Stimulated activated CD8-positive, alpha-beta memory T cell treated with anti-CD3 and anti-CD28 coated beads, Interleukin-4, amount 100 ng/mL, for 1 hour (primary cell): ENCODE measurements at places on chromosomes 3 and 15.

DNA sequence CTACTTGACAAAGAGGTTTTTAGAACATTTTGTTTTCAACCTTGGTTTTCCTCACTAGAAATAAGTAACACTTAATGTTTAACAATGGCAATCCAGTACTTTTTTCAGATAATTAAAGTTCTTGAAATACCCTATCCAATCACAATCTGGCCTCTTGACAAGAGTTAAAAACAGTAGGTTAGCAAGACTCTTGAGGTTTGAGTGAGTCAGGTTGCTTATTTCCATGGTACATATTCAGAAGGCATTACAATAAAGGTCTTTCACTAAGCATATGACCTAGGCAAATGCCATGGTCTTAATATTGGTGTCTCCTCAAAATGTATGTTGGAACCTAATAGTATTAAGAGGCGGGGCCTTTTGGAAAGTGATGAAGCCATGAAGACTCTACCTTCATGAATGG is 5.6 kb downstream of the SUCNR1 start:
- no peak for DNase-seq

GRCh38 chr3:71585887-71586809 is 2.6 kb upstream of the FOXP1 start:
- DNase-seq = no peak

DNA sequence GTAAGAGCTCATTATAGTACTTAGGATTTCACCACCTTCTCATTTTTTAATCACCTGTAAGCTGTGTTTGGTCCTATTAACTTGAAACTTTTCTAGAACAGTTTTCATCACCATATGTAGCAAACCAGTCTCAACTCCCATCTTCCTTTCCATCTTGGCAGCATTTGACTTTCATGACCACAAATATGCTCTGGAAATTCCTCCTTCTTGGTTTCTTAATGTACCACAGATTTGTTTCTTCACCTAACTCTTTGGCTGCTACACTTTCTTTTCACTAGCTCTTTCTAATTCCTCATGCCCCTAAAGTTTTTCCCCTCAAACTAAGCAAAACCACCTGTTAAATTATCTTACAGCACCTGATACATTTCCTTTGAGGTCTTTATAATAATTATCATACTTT is 13.2 kb upstream of the NMB start:
- DNase-seq = no peak

DNA sequence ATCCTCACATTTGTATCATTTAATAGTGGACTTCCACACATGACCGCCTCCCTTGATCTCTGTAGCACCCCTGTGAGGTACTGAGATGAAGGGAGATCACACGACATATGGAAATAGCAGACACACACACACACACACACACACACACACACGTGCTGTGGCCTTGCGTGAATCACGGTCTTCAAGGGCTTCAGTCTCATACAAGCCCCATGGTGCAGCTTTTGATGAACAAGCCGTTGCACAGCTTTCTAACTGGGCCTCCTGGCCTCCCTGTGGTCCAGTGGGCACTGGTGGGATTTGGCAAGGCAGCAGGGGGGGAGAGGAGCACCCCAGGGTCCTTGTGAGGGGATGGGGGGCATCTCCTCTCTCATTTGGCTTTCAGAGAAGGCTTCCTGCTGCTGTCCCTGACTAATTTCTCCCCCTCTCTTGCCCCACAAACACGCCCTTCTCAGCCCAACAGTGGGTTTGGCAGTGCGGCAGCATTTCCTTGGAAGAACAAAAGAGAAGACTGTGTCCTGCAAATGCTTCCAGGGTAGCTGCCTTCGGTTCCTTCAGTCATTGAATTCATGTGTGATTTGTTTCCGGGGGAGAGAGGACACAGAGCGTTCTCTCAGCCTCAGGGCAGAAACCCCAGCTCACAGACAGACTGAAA is 98.7 kb downstream of the SMAD6 start:
- no peak for DNase-seq

DNA sequence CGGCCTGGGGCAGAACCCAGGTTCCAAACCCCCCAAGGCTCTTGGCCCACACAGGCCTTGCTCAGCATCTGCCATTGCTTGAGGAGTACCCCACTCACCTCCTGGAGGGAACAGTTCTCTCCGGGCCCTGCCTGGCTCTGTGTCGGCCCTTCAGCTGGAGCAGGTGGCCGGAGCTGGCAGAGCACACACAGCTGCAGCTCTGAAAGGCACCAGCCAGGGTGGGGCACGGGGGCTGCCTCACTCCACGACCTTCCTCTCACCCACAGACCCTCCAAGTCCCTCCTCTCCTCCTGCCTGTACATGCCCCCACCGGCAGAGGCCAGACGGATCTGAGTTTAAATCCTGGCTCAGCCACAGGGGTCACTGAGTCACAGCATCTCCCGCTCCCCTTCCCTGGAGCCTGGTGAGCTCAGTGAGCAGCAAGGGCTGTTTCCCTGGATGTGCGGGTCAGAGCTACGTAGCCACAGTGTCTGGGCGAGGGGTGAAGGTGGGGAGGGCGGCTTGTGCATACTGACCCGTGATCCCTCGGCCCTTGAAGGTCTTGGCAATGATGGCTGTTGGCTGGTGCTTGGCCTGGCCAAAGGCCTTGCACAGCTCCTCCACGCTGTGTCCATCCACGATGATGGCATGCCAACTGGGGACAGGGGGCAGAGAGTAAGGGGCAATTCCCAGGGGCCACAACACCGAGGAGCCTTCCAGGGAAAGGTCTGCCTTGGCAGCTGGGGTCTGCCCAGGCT is 23.0 kb downstream of the TKT start:
- no peak for DNase-seq

- DNase-seq = peak; percentile 11
Measured at GRCh38 chr3:132535575-132536441, 61.3 kb upstream of the ACKR4 start.

- no peak for DNase-seq
Measured at GRCh38 chr3:112813723-112814171, 32.9 kb downstream of the CD200R1L start.

DNA sequence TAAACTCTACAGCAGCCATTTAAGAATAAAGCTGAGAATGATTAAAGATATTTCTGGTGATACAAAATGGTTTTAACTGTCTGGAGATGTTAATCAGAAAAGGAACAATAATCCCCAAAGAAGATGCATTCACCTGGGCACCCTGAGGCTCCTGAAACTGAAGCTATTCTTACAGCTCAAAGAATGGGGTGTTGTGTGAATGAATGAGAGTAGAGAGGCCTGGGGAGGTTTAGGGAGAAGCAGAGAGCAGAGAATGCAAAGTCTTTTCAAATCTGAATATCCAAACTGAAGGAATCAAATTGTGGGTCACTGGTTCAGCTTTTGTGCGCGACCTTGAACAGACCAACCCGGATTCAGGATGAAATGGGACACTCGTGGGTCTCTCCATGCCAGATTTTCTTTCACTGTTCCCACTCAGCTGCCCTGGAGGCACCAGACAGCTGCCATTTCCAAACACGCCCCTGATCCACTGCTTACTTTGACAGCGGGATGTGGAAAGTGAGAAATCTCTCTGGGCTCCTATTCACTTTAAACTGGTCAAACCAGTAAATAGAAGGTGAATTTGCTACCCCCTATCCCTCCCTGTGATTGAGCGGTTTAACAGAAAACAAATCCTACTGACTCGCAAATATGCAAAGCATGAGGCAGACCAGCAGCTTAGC is 485.5 kb upstream of the THBS1 start:
- no peak for DNase-seq

DNA sequence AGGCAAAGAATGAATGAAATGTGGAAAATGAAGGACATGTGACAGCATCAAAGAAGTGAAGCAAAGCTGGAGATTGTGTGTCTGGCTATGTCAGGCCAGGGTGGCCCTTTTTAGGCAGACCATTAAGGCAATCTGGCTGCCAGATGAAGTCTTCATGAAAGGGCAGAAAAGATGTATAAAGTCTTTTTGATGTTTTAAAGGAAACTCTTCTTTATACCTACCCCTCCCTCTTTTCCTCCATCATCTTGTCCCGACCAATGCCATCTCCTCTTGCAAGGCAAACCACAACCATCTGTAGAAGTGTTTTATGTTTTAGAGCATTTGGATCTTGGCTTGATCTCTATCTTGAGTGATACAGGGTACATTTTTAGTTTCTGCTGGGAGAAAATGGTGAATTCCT is 259.2 kb downstream of the LSAMP start:
- no peak for DNase-seq

- DNase-seq = no peak
Measured at GRCh38 chr3:184778426-184779332, 33.3 kb upstream of the VPS8 start.

- DNase-seq = no peak
Measured at GRCh38 chr3:56680054-56680580, 2.9 kb downstream of the TASOR start.

- DNase-seq = no peak
Measured at GRCh38 chr3:111882799-111883198, 23.7 kb downstream of the PHLDB2 start.

DNA sequence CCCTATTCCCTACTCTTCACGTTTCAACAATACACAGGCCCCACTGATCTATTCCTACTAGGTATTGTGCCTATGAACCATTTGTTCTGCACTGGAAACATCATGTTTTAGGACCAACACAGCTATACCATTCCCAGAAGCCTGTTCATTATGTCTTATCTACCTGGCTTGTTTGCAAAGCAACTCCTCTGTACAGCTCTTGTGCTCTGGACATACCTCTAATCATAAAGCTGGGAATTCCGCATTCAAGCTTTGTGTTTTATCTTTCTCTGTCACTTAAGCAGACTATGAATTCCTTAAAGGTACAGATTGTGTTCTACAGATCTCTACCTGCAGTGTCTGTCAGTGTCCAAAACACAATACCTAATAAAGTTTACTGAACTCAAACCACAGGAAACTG is 87.5 kb upstream of the CSPG5 start:
- no peak for DNase-seq

- DNase-seq = no peak
Measured at GRCh38 chr3:152377184-152377570, 108.4 kb downstream of the MBNL1 start.

- no peak for DNase-seq
Measured at GRCh38 chr3:122421101-122421500, 5.2 kb upstream of the WDR5B start.

DNA sequence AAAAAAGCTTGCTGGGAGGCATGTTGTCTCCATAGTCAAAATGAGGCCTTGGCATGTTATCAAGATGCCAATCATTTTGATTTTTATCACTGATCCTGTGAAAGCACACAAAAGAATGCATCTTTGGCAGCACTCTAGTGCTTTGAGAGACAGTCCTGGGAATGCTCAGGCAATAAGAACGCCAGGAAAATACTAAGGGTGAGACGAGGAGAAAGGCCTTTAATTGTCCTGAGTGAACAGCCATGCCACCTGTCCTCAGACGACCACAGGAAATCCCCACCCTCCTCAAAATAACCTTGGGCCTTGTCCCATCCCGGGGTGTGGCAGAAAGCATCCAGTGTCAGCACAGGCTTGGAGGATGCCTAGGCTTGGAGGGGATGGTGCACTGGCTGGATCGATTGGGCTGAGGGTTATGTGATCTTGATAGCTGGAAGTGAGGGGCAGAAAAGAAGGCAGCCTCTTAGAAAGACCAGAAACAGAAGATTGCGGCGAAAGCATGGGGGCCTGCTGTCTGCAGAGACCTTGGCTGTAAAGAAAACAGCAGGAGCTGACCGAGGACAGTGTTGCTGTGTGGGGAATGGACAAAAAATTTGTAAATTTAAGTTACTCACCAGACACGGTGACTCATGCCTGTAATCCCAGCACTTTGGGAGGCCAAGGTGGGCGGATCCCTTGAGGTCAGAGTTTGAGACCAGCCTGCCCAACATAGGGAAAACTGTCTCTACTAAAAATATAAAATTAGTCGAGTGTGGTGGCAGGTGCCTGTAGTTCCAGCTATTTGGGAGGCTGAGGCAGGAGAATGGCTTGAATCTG is 7.3 kb downstream of the TMEM158 start:
- no peak for DNase-seq

- no peak for DNase-seq
Measured at GRCh38 chr3:38960953-38961622, 90.7 kb downstream of the SCN11A start.

GRCh38 chr15:89472785-89473256 is 23.6 kb downstream of the RHCG start:
- DNase-seq = no peak

- no peak for DNase-seq
Measured at GRCh38 chr3:30522476-30522875, 83.9 kb upstream of the TGFBR2 start.

- no peak for DNase-seq
Measured at GRCh38 chr15:74180881-74181602, 7.5 kb downstream of the ISLR start.

DNA sequence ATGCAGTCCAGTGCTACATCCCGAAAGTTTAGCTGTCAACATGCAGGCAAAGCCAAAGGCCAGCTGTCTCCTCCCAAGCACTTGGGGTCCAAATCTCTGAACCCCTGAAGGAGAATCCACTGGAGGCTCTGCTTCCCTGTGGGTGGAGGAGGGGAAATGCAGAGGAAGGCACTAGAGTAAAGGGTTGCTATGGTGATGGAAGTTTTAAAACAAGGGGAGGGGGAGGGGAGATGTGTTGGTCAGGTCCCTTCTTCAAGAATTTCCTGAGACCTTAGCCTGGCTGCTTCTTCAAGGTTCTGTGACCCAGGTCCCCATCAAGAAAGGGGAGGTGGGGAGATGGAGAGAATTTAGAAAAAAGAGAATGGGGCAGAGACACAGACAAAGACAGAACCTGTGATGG is 2.3 kb downstream of the CAMKV start:
- DNase-seq = no peak

GRCh38 chr3:141476033-141476432 is 10.8 kb upstream of the RASA2 start:
- DNase-seq = no peak

GRCh38 chr3:155204851-155205250 is 88.6 kb downstream of the STRIT1 start:
- no peak for DNase-seq

DNA sequence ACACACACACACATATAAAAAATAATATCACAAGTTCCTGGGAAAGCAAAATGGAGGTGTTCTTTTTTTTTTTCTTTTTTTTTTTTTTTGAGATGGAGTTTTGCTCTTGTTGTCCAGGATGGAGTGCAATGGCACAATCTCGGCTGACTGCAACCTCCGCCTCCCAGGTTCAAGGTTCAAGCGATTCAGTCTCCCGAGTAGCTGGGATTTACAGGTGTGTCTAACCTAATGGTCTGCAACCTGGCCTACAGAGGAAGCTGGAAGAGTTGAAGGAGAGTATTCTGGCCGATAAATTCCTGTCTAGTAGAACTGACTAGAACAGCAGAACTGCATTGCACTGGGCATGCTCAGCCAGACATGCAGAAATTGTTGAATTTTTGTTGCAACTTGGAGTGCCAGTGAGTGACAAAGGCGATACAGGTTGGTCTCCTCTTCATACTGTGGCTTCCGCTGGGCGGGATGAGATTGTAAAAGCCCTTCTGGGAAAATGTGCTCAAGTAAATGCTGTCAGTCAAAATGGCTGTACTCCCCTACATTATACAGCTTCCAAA is 22.4 kb upstream of the EIF4A2 start:
- no peak for DNase-seq
